ENCODE measurements at places on chromosomes 12 and 14. TPM values are rescaled to one million over a fixed set of nuclear protein-coding genes. Genes with fewer than 3 reads are reported as not detected.

The BCL11B gene
- not detected for total RNA-seq

The SLC25A29 gene
- 8.6 TPM for total RNA-seq

The ACACB gene
- total RNA-seq = 5.5 TPM

The OAS2 gene
- total RNA-seq = 5.6 TPM

The KRT6C gene
- not detected for total RNA-seq

The SLC2A3 gene
- total RNA-seq = 91.5 TPM

The LTBR gene
- 69.6 TPM for total RNA-seq

The KCTD10 gene
- 129 TPM for total RNA-seq

The HRK gene
- not detected for total RNA-seq

The SLC38A6 gene
- 47.7 TPM for total RNA-seq

The TAMALIN gene
- total RNA-seq = 2.2 TPM

The KRT4 gene
- not detected for total RNA-seq

The CLEC1B gene
- not detected for total RNA-seq

The DDX54 gene
- total RNA-seq = 37.0 TPM

The SLC24A4 gene
- not detected for total RNA-seq

The TMPRSS12 gene
- total RNA-seq = not detected

The KRT74 gene
- not detected for total RNA-seq

The CDH24 gene
- 6.4 TPM for total RNA-seq

The OTOGL gene
- under 0.01 TPM for total RNA-seq

The TPPP2 gene
- total RNA-seq = not detected
